ENCODE measurements at places on chromosomes 5 and 9. TPM values are rescaled to one million over a fixed set of nuclear protein-coding genes. Genes with fewer than 3 reads are reported as not detected.

Gene ENTPD2
- not detected for total RNA-seq

Gene NUTM2F
- total RNA-seq, result not detected

Gene UBTD2
- total RNA-seq, result 23.7 TPM

Gene ANKDD1B
- 0.32 TPM for total RNA-seq

GRCh38 chr9:71721855-71722254, 46.5 kb downstream of the CEMIP2 start:
- peak; percentile 22 for DNase-seq

- DNase-seq, result peak; percentile 92
These were observed 161.9 kb downstream of the TRIO start for GRCh38 chr5:14305045-14305444.

GRCh38 chr5:43244823-43245565, 53.0 kb downstream of the NIM1K start:
- no peak for DNase-seq

DNA sequence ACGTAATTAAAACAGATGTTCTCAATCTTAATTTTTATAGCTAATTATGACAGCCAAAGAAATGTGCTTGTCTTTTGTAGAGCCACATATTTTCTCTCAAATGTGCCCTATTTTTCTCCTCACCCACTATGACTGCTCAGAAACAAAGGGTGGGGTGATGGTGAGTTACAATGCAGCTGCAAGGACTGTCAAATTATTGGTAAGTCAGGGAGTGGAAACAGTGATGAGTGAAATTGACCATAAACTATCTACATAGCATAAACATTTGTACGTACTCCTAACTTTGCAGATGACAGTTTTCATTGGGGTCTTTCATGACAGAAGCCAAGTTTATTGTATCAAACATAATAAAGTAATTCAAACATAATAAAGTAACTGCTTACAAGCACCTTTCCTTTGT, 215.9 kb downstream of the MCTP1 start:
- no peak for DNase-seq

GRCh38 chr9:33884856-33885701, 68.1 kb downstream of the UBE2R2 start:
- peak; percentile 47 for DNase-seq

GRCh38 chr9:134053401-134053871, 14.4 kb downstream of the BRD3 start:
- no peak for DNase-seq

DNA sequence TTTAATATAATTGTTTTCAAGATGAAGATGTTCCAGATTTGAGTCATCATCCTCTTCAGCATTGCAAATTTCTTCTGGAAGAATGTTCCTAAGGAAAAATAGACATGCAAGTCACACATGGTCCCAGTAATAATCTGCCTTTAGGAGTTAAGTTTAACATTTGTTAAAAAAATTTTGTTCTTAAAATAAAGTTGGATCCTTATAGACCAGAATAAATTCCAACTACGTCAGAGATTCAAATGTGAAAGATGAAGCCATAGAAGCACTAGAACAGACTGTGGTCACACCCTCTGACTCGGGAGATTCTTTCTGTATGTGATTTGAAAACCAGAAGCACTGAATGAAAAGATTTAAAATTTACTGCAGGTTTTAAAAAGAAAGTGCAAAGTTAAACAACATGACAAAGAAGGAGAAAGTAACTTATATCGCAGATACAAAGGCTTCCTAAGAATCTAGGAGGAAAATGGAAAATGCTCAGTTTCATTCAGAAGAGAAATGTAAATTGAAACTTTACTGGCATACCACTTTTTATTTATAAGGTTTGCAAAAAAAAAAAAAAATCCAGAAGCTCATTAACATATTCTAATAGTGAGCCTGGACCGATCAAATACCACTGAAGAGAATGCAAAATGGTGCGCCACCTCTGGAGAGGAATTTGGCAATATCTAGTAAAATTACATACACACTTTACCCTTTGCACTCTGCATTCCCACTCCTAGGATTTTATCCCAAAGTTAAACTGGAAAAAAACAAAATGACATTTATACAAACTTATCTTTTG, 14.3 kb upstream of the ASPN start:
- DNase-seq, result peak; percentile 28

DNA sequence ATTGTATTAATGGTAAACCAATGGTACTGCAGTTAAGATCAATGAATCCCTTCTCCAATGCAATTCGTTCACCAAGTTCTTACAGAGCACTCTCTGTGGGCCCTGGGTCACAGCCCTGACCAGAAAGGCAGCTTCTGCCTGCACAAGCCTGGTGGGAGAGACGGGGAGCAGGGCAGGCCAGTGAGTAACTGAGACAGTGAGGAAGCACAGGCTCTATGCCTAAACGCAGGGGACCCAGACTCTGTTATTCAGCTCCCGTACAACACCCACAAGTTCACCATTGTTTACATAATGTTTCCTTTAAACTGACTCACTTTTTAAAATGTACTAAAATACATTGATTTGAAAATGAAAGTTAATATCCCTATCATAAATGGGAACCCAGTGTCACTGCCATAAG, 40.5 kb upstream of the CTSL start:
- peak; percentile 39 for DNase-seq

DNA sequence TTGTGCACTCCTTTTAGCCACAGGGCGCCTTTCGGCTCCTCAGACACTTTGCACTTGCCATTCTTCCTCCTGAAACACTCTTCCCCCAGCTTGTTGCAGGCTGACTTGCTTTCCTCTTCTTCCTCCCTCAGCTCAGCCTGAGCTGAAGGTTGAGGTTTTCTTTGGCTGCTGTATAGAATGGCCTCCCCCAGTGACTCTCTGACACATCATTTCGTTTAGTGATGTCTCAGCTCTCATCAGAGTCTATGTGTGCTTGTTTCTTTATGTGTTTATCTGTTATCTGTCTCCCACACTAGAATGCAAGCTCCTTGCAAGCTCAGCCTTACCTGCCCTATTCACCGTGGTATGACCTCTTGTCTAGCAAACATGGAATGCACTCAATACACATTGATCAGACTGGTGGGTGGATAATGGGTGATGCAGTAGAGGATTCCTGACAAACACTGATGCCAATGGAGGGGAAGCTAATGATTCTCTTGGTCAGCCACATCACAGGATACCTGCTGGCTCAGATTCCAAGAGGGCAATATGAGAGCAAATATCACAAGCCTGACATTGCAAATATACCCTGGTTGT, 112.9 kb upstream of the STC2 start:
- no peak for DNase-seq

DNA sequence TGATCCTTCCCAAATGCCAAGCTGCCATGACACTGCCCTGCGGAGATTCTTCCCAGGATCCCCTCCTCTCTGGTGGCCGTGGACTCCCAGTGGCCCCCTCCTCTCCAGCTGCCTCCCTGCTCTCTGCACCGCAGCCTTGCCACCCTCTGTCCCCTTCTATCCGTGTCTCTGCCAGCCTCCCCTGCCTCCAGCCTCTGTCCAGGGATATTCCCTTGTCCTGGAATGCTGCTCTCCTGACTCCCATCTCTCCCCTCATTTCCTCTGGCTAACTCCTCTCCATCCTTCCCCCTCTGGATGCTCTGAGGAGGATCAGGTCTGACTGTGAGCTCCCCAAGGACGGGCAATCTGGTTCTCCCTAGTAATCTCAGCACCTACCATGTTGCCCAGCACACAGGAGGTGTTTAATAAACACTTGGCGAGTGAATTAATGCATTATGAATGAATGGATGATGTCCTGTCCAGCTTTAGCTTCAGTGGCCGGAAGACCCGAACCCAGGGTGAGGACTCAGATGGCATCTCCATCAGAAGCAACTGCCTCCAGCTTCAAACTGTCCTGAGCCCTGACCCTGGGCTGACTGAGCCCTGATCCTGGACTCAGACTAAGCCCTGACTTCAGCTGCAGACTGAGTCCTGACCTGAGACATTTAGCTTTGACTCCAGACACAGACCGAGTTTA, 7.5 kb upstream of the CRB2 start:
- no peak for DNase-seq

DNA sequence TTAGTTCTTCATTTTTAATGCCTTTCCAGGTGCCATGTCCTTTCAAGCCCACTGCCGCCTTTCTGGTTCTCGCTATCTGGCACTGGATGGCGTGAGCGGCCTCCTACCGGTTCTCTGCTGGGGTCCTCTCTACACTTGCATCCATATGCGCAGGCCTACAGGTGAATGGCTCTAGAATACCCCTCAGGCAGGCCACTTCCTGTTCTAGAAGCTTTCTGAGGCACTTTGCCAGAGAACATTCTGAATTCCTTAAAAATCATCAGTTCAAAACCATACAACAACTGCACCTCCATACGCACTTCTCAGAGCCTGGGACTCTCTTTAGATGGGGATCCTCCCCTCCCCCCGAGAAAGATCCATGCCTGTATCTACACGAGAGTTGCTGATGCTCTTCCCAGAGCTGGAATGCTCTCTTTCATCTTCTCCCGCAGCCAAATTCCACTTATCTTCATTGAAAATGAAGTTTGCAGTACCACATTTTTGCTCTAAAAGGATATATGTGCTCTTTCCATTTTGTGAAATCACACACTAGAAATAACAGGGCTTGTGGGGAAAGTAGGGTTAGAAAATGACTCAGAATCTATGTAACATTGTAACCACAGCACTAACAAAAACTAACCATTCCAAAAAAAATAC, 1.4 kb upstream of the LHFPL2 start:
- peak; percentile 71 for DNase-seq

DNA sequence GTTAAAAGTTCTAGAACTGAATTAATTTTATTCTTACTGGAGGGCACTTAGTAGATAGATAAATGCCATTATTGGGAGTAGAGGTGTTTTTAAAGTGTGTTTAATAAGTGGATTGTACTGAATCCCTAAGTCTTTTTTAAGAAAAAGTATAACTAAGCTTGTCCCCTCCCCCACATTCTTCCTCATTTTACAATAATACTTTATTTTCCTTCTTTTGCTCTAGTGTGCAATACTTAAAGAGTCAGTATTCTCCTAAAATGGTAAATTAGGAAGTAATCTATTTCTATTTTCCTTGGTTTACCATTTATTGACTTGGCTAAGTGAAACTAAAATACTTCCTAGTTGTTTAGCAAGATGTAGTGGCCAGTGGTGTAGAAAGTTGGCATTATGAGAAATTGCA, 11.6 kb downstream of the UBLCP1 start:
- no peak for DNase-seq

DNA sequence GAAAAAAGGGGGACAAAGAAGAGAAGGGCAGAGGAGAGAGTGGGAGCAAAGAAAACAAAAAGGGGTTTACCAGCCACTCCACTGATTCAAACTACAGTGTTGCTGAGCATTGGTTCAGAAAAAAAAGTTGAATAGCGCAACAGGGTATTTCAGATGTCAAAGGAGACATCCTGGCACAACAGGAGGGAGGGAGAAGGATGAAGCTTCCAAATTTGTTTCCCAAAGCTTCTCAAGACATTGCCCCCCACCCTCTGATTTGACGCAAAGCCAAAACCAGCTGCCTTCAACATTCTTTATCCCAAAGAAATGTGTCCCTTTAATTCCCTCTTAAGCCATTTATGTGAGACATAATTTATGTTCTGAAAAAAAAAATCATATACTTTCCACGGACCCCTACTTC, 105.5 kb upstream of the TNC start:
- no peak for DNase-seq

DNA sequence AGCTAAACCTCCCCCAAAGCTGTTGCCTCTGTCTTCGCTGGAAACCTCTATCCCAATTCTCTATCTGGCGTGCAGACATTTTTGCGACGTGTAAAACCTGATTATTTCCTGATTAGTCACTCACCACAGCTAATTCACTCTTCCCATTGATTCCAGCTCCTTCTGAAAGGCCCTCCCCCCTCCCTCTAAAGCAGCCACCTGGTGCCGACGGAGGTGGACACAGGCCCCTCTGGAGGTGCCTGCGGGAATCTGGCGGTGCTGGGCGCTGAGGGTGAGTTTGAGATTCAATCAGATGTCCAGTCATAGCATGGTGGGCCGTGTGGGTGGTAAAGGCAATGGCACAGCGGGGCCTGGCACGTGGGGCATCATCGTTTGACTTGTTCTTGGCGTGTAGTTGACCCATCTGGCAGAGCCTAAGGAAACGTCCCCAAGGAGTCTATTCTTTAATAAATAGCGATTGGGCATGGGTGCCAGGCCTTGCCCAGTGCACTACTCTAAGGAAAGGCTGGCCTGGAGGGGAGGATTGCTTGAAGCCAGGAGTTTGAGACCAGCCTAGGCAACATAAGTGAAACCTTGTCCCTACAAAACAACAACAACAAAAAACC, 271.1 kb upstream of the MVB12B start:
- no peak for DNase-seq

- no peak for DNase-seq
These were observed 246.6 kb downstream of the DEPDC1B start for GRCh38 chr5:60453186-60453976.

DNA sequence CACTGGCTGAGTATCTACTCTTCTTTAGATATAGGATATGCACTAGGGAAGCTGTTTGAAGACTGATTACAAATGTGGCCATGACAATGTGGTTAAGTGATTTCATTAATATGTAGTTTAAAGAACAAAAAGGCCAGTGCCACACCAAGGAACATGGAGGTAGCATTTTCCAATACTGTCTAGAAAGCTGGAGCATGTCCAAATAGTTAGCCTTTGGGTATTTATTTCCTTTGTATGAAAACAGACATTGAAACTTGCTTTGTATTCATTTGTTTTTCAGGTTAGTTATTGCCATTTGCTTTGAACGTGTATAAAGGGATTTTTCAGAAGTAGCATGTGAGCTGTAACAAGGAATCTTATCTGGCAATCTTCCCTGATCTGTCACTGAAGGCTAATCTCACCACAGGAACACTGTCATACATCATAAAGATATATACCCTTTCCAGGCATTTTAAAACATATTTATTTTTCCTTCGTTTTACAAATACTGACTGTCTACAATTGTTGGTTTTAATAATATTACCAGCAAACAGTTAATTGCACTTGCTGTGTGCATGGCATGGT, 93.4 kb downstream of the PLPPR1 start:
- no peak for DNase-seq

DNA sequence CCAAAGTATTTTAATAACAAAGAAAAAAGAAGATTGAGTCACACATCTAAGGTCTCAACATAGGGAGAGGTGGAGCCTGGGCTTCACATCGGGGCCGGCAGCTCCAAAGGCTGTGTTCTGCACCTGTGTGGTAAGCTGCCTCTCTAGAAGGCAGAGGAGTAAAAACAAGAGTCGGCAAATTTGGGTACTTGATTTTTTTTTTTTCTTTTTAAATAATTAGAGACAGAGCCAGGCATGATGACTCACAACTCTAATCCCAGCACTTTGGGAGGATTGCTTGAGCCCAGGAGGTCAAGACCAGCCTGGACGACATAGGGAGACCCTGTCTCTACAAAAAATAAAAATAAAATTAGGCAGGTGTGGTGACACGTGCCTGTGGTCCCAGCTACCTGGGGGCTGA, 4.7 kb downstream of the URM1 start:
- no peak for DNase-seq

DNA sequence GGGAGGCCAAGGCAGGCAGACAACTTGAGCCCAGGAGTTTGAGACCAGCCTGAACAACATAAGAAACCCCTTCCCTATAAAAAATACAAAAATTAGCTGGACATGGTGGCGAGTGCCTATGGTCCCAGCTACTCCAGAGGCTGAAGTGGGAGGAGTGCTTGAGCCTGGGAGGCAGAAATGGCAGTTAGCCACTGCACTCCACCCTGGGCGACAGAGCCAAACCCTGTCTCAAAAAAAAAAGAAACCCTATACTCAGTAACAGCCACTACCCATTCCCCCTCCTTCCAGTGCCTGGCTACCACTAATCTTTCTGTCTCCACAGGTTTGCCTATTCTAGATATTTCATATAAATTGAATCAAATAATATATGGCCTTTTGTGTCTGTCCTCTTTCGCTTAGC, 14.3 kb upstream of the SIL1 start:
- no peak for DNase-seq
